ENCODE measurements at places on chromosomes 7 and 10.

DNA sequence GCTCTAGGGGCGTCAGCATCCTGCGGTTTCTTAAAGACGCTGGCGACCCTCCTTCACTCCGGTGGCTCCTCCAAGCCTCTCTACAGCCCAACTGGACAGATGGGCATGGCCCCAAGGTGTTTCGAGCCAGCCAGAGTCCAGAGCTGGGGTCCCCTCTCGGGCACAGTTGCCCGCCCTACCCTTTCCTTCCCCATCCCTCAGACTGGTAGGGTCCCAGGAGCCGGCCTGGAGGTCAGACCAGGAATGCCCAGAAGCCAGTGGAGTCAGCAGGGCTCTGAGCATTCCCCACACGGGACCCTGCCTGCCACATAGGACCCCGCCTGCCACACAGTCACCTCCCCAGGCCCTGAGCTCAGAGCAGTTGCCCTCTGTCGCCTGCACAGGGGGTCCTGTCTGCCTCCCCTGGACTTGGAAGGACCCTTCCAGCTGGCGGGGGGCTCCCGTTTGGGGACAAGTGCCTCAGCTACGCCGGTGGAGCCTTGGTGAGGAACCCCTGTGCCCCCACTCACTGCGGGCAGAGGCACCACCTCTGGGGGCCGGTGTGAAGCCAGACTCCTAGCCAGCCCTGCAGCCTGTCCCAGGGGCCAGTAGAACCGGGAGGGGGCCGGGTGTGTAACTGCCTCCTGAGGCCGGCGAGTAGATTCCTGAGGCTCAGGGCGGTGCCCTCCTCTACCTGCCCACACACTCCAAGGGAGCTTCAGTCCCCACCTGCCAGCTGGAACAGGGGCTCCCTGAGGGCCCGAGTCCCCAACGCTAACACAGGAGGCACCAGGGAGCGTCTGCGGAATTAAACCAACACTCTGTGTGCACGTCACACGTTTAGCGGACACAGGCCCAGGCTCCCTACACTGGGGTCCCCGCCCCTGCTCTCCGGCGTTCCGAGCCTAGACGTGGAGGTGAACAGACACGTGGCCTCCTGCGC lies 19.4 kb upstream of the PDGFA start:
- DNase-seq: no peak

- no peak for DNase-seq
Measured at GRCh38 chr10:104085801-104086400, at the start of gene COL17A1. Gene COL17A1, minus strand, starts transcription at chr10:104085880. Its CDS starts 5,207 bp downstream, at chr10:104080673.

- no peak for DNase-seq
Measured at GRCh38 chr10:18474118-18474455, 177.3 kb downstream of the NSUN6 start.

GRCh38 chr10:31017534-31018355 lies 13.9 kb downstream of the ZNF438 start:
- no peak for DNase-seq

Data from NB4 (cell line).